ENCODE measurements at places on chromosomes 12 and 14.

DNA sequence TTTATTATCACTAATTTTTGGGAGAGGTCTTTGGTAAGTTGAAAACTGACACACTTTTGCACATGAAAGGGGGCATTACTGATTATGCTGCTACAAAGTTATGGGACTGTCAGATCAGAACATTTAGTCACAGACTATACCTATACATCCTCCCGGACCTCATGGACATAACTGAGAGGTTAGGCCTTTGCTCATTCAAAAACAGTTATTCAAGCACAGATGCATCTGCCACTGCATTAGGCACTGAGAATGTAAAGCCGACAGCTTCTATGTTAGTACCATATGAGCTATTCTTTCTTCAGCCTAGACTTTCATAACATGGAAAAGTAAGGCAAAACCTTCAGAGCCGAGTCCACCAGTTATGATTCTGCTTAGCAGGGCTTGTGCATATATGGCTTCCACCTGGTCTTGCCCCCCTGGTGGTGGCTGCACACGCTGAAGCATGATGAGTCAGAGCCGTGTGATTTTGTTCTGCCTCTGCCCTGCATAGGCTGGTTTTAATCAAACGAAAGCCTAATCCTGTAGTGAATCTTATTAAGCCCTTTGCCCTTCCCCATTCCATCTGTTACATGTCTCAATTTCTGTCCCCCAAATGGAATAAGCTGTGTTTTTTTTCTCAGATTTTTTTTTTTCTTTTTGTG is 21.8 kb upstream of the RNU6-8 start:
- peak; percentile 14 for DNase-seq

- DNase-seq: no peak
Observed at GRCh38 chr14:20797164-20797563, 5.5 kb downstream of the RNASE1 start.

- no peak for DNase-seq
Observed at GRCh38 chr12:120220838-120221575, 20.1 kb upstream of the RPLP0 start.

DNA sequence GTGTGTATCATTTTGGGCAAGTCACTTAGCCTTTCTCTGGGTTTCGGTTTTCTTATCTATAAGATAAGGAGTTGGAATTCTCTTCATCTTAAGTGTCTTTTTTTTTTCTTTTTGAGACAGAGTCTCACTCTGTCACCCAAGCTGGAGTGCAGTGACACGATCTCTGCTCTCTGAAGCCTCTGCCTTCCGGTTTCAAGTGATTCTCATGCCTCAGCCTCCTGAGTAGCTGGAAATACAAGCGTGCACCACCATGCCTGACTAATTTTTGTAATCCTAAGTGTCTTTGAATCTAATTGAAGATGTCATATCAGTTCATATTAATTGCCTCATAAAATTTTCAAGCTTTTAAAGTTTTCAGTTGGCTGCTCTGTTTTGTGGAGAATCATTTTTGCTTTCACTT is 4.0 kb downstream of the SRGAP1 start:
- DNase-seq: no peak

- DNase-seq: no peak
Observed at GRCh38 chr12:52010152-52010622, 3.4 kb downstream of the TAMALIN start.

DNA sequence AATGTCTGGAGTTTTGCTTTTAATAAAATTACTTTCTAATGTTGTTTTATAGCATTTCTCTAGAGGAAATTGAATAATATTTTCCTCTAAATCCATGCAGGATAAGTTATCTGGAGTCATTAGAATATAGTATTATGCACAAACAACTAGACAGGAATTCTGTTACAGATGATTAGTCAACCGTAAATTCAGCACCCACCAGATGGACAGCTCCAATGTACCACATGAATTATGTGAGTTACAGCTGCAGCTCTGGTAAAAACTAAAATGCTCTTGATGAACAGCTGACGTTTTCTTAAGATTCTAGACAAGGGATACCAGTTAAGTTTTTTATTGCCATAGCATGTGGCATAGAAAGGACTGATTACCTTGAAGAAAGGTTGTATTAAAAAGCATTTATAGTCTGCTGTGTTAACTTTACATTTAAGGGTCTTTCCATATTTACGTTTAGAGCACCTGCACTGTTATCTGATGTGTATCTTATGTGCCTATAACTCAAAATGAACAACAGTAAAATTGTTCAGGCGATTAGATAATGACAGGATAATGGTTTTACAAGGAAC is 321.4 kb upstream of the LRFN5 start:
- no peak for DNase-seq

- no peak for DNase-seq
Observed at GRCh38 chr12:123071099-123071800, 79.6 kb downstream of the PITPNM2 start.

GRCh38 chr12:106976668-106977067 is 10.3 kb downstream of the MTERF2 start:
- no peak for DNase-seq

DNA sequence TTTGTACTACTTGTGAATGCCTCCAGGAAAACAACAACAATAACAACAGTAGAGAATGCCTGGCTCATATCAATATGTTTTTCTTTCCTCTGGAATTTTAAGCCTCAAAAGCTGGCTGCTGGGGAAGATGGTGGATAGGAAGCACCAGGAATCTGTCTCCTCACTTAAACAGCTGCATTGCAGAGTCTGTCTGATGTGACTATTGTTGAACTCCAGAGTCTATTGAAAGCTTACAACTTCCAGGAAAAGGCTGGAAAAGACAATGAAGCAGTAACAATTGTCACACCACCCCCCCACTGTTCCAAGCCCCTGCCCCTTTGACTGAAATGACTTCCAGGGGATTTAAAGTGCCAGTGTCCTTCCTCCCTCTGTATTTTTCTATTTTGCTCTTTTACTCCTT is 309.7 kb downstream of the BMP4 start:
- no peak for DNase-seq

DNA sequence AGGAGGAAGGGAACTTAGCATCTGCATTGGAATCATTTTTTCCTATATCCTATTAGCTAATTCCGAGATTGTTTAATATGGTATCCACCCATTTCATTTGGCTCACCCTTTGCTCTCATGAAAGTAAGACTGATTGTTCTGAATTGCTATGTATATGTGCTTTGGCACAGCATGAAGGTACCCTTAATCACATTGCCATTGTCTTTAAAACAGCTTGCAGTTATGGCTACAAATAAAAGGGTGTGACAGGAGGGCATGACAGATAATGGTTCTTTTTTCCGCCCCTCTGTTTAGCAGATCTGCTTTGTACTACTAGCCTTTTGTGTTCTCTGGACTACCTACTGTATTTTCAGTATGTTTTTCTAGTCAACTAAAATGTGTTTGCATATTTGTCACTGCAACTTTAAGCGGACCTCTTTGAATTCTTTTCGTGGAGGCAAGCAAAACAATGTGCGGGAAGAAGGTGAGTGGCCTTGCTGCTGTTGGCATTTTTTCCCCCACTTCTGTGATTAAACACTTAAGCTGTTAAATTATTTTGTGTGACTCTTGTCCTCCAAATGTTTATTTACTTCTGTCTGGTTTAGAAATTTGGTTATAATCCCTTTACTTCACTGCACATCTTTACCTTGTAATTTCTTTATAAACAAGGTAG is 35.8 kb downstream of the FBXO34 start:
- DNase-seq: no peak

DNA sequence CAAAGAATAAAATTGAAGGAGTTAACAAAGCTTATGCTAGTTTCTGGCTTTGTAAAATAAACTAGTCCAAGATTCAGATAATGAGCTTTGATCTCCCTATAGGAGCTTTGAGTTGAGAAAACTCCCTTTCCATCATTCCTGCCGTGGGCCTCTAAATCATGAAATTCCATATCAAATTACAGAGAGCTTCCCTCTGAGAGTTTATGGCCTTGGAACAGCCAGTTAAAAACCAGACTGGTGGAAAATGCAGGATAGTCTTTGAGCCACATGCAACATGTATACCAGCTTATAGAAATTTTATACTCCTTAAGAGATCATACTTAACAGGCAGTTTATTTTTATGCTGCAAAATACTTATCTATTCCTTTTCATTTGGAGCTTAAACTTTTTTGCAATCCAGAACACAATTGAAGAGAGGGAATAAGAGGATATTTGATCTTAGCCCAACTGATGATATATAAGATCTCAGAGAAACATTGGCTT is 175.8 kb upstream of the ATP2B1 start:
- DNase-seq: no peak

- no peak for DNase-seq
Observed at GRCh38 chr14:54593860-54594259, 26.9 kb downstream of the SAMD4A start.

DNA sequence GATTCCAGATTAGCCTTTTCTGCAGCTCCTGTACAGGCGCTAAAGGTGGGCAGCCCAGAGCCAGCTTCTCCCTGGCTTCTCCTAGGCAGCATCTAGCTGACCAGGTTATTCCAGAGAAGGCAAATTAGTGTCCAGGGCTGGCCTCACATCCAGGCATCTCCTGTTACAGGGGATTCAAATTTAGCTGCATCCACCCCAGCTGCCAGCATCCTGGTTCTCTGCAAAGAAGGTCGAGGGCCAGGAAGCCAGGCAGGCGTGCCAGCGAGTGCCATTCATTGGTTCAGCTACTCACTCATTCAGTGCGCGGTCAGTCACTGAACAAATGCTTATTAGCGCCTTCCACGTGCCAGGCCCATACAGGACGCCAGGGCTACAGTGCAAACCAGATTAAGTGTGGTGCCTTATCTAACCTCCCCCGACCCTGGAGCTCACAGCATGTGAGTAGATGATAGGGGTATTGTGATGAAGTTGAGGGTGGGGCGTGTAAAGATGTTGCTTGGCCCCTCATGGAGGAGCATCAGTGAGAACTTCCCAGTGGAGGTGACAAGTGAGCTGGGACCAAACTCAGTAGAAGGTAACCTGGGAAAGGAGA is 15.7 kb upstream of the FAM222A start:
- no peak for DNase-seq

DNA sequence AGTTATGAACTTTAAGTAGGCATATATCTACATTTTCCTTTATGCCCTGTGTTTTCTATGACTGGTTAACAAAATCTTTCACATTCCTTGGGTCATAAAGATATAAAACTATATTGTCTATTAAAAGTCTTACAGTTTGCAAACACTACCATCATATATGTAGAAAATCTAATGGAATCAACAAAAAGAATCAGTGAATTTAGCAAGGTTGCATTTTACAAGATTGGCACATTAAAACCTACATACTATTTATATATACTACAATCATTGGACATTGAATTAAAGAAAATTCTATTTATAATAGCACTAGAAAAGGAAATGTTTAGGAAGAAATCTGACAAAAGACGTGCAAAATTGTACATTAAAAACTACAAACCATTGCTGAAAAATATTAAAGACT is 173.3 kb upstream of the ABCD2 start:
- DNase-seq: no peak

DNA sequence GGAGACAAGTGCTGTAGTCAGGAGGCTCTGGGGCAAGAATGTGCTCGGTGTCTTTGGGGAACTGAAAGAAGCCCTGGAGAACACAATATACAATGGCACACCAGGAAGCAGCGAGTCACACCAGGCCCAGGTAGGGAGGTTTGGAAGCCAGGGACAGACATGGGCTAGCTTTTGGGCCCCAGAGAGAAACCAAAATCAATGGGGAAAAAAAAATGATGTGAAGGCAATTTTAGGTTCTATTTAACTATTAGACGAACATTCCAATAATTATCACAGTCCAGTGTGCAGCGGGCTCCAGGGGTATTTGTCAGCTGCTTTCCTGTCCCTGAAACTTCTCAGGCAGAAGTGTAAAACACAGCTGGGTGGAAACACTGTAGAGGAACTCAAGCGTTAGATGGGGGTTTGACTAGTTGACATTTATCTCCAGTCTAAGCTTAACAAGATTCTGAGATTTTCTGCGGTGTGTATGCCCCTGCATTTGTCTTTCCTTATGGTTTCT is 21.8 kb upstream of the EGLN3 start:
- DNase-seq: no peak

GRCh38 chr12:101230547-101230946 is 20.5 kb upstream of the SLC5A8 start:
- DNase-seq: no peak

DNA sequence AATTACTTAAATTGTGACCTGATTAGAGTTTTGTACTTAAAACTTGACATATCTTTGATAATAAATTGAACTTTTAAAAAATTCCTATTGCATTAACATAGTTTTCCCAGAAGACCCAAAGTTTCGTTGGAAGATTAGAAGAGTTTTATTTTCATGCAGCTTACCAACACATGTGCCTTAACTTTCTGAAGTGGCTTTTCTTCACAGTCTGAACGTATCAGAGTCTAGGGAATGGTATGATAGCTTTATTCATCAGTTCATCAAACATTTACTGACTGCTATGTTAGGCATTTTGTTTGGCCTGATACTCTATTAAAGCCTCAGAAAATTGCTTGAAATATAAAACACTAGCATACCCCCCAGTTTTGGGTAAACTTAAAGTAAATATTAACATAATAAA is 65.2 kb downstream of the MARK3 start:
- DNase-seq: no peak

- peak; percentile 50 for DNase-seq
Observed at GRCh38 chr14:104865631-104866441, 768 bp downstream of the CEP170B start.

DNA sequence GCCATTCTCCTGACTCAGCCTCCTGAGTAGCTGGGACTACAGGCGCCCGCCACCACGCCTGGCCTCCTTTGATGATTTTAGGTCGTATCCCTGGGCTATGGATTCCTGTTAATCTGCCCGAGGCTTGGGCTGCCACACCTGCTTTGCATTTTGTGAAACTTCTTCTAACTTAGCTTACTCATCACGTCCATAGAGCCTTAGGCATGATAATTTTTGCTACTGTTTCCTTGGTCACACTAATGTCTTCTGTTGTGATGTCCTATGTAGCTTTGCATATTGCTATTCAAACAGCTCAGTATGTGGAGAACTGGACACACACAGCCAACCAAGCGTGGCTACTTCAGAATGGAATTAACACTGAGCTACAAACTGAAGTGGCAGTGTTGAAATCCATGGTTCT is 47.5 kb upstream of the DDX11 start:
- no peak for DNase-seq

- DNase-seq: peak; percentile 76
Observed at GRCh38 chr12:132560614-132561426, 49.6 kb downstream of the LRCOL1 start.

DNA sequence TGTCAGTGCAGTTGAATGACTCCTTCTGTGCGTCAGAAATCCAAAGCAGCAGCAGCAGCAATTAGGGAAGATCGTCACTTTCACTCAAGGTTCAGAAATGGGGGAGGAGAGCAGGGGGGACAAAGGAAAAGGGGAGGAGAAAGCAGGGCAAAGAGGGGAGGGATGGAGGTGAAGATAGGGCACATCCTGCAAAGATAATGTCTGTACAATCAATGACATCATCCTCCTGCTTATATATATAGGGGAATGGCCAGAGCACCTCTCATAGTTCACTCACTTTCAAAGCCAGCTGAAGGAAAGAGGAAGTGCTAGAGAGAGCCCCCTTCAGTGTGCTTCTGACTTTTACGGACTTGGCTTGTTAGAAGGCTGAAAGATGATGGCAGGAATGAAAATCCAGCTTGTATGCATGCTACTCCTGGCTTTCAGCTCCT is at the start of gene NTS:
NTS (plus strand) TSS at position 265 of the 431 bp plus-strand sequence; CDS start at position 374, 109 bp downstream.
- DNase-seq: no peak

All from activated CD4-positive, alpha-beta T cell treated with anti-CD3 and anti-CD28 coated beads for 4 hours (primary cell).